ENCODE measurements at places on chromosomes 7 and 10.

DNA sequence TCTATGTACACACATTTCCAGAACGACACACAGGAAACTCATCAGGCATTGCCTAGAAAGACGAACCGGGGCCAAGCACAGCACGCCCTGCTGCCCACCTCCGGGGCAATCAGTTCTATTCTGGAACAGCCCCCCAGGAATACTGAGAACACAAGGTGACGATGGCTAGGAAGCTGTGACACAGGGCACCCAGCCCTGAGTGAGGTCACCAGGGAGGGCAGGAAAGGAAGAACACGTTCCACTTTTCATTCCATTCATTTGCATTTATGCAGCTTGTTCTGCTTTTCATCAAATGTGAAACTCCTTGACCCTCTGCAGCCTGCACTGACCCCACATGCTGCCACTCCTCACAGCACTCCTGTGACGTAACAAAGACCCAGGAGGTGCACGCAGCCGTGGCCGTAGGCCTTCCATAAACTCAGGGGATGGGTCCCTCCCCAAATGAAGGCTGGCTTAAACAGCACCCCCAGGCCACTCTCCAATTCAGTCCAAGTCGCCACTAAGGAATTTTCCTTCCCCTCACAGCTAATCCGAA, 28.9 kb downstream of the MAD1L1 start:
- no peak for DNase-seq

GRCh38 chr7:1351881-1352625, 107.2 kb downstream of the MICALL2 start:
- no peak for DNase-seq

- DNase-seq = no peak
Observed at GRCh38 chr10:121838931-121839330, 88.9 kb downstream of the ATE1 start.

DNA sequence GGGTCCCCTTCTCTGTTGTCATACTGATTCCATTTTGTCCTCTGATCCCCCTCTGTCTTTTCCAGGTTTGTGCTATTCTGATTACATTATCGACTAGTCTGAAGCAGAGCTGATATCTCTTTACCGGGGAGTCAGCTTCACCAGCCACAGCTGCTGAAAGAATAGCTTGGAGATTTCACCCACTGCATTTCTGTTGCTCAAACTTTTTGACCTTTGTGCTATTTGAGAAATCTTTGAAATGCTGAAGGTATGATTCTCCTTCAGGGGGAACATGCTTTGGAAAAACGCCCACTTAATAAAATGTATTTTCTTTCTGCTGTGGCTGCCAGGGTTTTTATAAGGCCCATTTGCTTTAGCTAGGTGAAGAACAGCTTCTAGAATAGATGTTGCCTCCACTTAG, 197.8 kb upstream of the TCF7L2 start:
- no peak for DNase-seq

GRCh38 chr7:34133983-34134782, 228.8 kb downstream of the BMPER start:
- DNase-seq = peak; percentile 12

- peak; percentile 66 for DNase-seq
Observed at GRCh38 chr10:17216217-17216900, 11.7 kb upstream of the VIM start.

- no peak for DNase-seq
Observed at GRCh38 chr10:62796896-62797295, 7.6 kb upstream of the ADO start.

DNA sequence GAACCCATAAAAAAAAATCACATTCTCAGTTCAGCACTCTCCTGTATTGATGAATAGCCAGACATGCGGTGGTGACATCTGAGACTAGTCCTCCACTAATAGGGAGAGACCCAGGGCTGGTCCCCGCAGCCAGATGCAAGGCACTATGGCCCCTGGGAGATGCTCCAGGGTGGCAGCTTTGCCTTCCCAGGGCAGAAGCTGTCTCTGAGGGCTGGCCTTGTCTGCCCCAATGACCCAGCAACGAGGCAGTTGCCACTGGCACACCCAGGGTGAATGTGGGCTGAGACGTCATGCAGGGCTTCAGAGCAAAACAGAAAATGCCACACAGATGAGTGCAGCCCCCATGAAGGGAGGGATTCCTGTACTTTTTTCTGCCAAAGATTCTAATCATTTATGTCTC, 50.1 kb upstream of the GDF10 start:
- DNase-seq = no peak

- DNase-seq = no peak
Observed at GRCh38 chr7:46576950-46577349, 655.9 kb upstream of the IGFBP3 start.

DNA sequence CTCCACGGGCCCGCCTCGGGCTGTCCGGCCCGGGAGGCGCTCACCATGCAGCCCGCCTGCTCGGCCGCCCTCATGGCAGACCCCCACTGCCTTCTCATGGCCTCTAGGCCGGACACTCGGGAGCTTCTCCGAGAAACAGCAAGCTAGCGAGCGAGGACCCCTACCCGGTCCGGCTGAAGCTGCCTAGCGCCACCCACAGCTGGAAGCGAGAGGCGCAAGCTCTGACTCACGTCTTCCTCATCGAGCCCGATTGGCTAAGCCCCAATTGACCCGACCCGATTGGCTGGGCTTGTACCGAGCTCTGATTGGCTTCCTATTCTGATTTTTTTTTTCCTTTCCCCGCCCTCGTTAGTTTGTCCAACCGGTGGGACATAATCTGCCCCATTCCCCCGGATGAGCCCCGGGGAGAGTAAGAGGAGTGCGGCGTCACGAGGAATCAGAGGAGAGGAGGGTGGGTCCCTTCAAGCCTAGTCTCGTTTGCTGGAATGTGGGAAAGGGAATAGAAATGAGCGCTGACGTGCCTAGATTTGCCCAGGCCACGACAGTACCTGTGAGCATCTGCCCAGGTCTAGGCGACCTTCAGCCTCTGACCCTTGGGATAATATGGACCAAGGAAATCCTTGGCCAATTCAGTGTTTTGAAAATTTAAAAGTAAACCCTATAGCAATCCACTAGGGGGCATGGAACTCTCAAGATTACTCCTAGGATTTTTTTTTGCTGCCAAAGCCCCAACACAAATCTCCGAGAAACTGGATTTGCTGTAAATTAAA, at the start of gene TYSND1:
TYSND1 (minus strand) TSS at position 212 of the 770 bp plus-strand sequence; CDS start at position 98, 114 bp downstream.
- DNase-seq = peak; percentile 97

GRCh38 chr10:123463698-123464097, 202.5 kb upstream of the GPR26 start:
- no peak for DNase-seq

DNA sequence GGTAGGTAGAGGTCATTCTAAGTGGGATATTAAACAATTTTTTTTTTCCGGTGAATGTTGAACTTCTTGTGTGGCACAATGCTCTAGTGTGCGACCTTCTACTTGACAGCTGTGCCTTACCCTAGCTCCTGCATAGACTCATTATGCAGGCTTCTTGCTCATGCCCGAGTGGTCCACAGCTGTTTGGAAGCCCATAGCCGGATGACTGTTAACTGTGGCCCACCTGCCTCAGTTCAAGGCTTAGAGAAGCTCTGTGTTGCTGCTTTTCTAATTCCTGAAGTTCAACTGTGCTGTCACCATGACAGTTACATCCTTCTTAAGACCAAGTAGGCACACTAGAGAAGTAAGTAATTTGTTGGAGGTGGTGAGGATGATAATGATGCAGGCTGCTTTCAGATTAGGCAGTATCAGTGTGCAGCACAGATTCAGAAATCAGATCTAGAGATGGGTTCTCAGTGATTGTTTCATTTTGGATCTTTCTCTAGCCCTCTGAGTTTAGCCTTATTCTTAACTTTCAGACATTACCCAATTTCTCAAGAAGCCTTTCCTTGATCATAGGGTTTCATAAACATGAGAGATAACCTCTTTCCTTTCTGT, 278.4 kb downstream of the PHF14 start:
- no peak for DNase-seq

GRCh38 chr10:60899266-60899665, 44.7 kb downstream of the RHOBTB1 start:
- no peak for DNase-seq

- DNase-seq = no peak
Observed at GRCh38 chr7:98627413-98627790, 10.3 kb downstream of the NPTX2 start.

- DNase-seq = no peak
Observed at GRCh38 chr7:39142750-39143149, 165.0 kb downstream of the POU6F2 start.

GRCh38 chr7:127666602-127667001, 14.6 kb downstream of the SND1 start:
- no peak for DNase-seq

- DNase-seq = peak; percentile 21
Observed at GRCh38 chr7:142669074-142669654, 80.1 kb upstream of the PRSS1 start.

DNA sequence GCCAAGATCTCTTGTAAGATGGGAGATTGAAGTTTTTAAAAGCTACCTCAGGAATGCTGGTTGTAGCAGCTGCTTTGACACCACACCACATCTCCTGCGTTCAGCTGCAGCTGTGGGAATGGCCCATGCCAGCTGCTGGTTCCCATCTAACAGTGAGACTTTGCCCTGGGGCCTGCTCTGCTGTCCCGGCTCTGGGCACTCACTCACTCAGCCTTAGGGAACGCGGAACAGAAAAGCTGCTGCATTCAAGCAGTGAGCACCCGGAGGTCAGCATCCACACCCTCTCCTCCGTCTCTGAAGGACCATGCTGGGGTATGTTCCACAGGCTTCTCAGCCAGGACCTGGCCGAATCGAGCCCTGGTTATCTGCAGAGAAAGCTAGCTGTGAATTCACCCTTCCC, 197.1 kb upstream of the CXCL12 start:
- no peak for DNase-seq

DNA sequence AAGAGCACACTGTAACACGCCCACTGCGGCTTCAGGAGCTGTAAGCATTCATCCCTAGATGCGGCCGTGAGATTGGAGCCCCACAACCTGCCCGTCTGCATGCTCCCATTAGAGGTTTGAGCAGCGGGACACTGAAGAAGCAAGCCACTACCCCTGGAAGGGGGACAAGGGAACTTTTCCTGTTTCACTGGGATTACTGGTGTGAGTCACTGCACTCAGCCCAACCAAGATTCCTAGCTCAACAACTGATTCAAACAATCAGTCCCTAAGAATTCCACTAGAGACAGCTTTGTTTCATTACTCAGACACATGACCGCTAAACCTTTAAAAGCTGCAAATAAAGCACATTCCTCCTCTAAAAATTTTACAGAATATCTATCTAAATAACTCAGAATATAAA, 69.8 kb downstream of the ORC5 start:
- DNase-seq = no peak

DNA sequence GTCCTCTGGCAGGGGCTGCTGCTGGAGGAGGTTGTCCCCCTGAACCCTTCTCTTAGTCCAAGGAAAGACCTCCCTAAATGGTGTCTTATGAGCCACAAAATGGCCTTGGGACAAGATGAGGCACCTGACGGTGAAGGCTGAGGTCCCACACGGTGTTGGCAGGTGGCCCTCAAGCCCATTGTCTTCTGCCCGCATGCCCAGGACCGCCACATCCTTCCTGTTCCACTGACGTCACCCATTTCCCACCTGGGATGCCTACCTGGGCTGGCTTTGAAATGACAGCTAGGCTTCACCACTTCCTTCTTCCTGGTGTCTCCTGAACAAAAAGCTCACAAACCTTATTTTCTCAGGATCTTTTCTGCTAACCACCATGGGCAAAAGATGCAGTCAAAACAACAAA, 2.1 kb upstream of the DMBT1 start:
- DNase-seq = no peak

DNA sequence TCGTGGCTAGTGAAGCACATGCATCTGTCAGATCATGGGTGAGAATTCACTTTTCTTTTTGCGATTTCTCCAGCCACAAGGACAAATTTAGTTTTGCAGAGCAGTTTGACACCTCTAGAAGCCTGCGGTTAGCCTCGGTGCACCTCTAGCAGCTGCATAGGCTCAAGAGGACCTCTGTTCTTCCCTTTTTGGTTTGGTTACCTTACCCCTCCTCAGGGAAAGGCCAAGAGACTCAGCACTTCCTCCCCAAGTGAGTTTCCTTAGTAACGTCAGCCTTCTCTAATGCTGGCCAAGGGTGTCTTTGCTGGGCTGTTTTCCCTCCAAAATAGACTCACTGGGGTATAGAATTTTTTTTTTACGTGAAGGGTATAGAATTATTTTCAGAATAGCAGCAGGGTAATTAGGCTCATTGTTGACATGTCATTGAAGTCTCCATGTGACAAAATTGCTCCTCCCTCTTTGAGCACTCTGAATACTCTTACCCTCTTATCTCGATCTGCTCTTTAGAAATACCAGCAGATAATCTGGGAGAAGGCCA, 97.8 kb downstream of the AUTS2 start:
- DNase-seq = peak; percentile 56

- no peak for DNase-seq
Observed at GRCh38 chr7:156196649-156197048, 384.4 kb upstream of the SHH start.

DNA sequence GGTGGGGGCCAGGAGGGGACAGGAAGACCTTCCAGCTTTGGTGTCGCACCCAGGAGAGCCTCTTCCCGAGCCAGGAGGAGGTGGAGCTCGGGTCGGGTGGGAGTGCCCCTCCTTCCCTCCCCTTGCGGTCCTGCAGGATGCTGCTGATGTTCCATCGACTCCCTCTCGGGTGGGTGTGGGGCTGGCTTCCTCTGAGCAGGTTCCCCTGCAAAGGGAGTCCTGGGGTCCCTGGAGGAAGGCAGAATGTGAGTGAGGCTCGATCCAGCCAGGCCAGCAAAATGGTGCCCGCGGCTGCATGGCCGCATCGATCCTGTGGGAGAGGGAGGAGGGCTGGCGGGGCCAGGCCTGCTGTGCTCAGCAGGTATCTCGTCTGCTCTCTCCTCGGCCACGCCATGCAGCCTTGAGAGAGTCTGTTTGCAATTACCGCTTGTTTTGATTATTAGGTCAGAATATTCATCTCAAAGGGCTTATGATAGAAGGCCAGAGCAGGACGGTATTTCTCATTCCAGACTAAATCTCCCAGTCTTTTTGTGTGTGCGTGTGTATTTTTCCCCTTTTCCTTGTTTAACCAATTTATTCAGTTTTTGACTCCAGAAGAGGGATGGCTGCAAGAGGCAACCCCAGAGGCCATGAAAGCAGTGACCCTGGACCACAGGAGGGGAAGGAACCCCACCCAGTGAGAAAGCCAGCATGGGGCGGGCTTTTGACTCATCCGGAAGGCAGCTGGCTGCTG, 137.3 kb upstream of the ZMIZ1 start:
- no peak for DNase-seq

DNA sequence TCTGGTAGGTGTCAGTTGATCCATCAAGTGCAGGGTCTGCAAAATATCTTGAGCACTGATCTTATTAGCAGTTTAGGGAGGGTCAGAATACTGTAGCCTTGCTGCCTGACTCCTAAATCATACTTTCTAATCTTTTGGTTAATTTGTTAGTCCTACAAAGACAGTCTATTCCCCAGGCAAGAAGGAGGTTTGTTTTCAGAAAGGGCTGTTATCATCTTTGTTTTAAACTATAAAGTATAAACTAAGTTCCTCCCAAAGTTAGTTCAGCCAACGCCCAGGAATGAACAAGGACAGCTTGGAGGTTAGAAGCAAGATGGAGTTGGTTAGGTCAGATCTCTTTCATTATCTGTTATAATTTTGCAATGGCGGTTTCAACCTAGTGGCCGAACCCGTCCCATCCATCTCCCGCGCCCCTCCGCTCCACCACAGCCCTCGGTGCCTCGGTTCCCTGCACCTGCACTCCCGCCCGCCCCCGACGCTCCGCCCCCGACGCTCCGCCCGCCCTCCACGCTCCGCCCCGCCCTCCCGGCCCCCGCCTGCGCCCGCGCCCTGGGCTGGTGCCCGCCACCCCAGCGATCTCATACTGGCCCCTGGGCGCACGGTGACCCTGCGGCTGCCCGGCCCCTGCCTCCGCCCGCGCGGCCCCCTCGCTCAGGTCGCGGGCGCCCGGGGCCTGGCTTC, at the start of gene ADCK2:
ADCK2 (plus strand) TSS at position 564 of the 681 bp plus-strand sequence. CDS start 386 bp downstream, outside the sequence.
- DNase-seq = no peak

GRCh38 chr10:4708123-4708759, 117.8 kb upstream of the AKR1E2 start:
- no peak for DNase-seq

All from KG1 (cell line).